ENCODE measurements at places on chromosomes 6 and 20.

GRCh38 chr20:341682-342081, 5.2 kb upstream of the NRSN2 start:
- no peak for DNase-seq

GRCh38 chr6:3913077-3913957, 64.1 kb downstream of the FAM50B start:
- no peak for DNase-seq

DNA sequence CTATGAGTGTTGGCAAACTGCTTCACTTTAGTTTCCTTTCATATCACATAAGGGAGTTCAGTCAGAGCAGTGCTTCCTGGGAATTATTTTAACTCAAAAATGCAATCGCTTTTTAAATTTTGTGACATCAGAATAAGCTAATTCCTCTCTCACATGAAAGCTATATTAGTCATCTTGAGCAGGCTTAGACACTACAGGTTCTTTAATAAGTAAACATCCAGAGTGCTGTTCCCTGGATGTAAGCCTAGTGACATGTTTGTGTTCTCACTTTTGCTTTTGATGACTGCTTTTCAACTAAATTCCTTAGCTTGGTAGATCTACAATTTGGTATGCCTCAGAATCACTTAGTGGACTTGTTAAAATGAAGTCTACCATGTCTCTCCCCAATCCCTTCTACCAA, 252.7 kb upstream of the POU3F2 start:
- no peak for DNase-seq

DNA sequence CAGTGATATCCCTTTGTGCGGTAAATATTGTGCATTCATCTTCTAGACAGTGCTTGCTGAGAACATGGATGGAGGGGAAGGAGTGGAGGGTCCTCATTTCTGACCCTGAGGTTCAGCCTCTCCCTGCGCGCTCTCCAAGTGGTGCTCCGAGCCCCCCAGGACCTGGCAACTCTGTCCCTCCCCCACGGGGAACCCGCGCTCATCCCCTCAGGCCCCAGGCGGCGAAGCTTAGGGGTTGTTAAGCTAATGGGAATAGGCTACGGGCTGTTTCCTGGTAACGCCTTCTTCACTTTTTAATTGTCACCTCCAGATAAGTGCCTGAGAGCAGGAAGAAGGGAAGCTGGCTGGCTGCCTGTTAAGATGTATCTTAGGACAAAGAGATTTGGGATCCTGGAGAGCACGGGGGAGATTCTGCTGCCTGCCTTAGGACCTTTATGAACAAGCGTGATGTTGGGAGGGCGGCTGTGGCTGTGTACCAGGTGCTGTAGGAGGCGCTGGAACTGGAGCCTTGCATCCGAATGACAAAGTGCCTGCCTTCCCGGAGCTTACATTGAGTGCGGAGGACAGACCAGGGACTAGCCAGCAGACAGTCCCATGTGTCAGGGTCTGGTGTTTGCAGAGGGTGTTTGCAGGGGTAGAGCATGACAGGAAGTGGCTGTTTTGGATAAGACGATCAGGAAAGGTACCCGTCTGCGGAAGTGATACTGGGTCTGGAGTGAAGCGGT, 11.7 kb downstream of the TSHZ2 start:
- no peak for DNase-seq

DNA sequence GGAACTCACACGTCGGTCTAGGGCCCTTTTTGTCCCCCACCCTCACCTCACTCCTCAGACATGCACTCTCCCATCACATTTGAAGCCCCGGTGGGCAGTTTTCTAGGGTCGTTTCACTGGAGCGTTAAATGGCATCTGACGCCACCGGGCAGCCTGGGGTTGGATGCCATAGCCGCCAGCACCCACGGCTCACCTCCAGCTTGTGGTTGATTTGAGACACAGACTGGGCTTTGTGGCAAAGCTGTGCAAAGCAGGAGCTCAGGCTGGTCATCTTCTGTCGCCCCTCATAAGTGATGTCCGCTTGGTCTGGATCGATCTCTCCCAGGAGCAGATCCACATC, 530 bp downstream of the GOPC start:
- no peak for DNase-seq

DNA sequence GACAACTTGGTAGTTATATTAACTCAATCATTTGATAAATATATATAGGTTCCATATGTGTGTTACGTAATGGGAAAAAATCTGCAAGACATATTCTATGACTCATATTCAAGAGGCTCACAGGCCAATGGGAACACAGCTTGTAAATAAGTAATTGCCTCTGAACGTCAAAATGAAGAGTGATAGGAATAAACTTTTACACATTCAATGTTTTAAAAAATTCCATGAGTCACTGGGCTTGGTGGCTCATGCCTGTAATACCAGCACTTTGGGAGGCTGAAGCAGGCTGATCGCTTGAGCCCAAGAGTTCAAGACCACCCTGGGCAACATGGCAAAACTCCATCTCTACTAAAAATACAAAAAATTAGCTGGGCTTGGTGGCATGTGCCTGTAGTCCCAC, 209.4 kb upstream of the MCHR2 start:
- no peak for DNase-seq

- DNase-seq, result no peak
These were observed 19.4 kb downstream of the KCNK5 start for GRCh38 chr6:39209911-39210310.

DNA sequence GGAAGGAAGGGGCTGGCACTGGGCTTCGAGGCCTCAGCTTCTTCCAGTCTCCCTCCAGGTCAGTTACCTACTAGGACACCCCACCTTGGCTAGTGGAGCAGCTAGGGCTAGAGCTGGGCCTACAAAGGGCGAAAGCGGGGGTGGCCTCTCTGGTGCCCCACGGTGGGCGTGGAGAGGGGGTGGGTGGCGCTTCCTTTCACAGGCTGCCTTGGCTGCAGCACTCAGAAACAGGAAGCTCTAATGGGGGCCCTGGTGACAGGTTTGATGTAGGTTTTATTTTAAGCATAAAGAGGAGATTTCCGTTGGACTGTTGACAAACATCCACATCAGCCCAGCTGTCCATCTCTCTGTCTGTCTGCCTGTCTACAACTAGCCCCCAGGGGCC, 13.4 kb downstream of the FAM110A start:
- no peak for DNase-seq

GRCh38 chr20:11917663-11918062, at the start of gene BTBD3:
TSS of gene BTBD3 (plus strand) at chr20:11917893. CDS start at chr20:11918276, 383 bp downstream.
- peak; percentile 64 for DNase-seq

- no peak for DNase-seq
These were observed 106.0 kb downstream of the PRIM2 start for GRCh38 chr6:57423468-57423867.

GRCh38 chr20:59299945-59300332, 472 bp upstream of the EDN3 start:
- DNase-seq, result no peak

DNA sequence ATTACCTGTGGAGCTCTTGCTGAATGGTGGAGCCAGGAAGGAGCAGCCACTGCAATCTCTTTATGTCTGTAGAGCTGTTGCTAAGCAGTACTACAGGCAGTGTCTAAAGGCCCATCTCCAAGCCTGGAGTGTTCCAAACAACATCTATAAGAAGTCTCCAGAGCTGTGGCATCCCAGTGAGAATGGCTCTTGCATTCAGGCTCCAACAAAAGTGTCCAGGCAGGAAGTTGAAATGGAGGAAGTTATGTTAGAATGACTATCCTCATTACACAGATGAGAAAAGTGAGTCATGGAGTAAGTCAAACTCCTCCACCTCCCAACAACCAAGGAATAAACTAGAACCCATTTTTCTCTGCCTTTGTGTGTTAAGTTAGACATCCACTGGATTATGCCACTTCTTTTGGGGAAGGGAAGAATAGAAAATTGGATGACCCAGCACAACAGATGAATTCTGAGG, 288.5 kb upstream of the STXBP5 start:
- no peak for DNase-seq

DNA sequence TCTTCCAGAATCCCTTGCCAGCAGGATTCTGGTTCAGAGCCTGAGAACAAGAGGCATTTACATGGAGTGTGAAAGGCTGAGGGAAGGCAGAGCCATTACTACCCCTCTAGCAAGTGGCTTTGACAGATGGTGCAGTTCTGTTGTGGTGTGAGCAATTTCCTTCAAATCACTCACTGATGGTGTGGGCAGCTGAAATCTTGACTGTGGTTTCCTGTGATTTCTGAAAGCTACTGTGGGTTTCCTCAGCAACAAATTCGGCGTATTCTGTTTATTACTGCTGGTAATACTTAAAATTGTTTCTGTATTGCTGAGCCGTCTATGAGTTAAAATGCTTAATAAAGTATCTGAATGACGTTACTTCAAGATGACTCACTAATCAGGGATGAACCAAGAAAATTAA, 181.5 kb upstream of the TCF21 start:
- peak; percentile 29 for DNase-seq

- no peak for DNase-seq
These were observed 39.1 kb upstream of the IRF4 start for GRCh38 chr6:352474-352873.

- no peak for DNase-seq
These were observed 32.8 kb upstream of the KCNQ5 start for GRCh38 chr6:72589096-72589495.

DNA sequence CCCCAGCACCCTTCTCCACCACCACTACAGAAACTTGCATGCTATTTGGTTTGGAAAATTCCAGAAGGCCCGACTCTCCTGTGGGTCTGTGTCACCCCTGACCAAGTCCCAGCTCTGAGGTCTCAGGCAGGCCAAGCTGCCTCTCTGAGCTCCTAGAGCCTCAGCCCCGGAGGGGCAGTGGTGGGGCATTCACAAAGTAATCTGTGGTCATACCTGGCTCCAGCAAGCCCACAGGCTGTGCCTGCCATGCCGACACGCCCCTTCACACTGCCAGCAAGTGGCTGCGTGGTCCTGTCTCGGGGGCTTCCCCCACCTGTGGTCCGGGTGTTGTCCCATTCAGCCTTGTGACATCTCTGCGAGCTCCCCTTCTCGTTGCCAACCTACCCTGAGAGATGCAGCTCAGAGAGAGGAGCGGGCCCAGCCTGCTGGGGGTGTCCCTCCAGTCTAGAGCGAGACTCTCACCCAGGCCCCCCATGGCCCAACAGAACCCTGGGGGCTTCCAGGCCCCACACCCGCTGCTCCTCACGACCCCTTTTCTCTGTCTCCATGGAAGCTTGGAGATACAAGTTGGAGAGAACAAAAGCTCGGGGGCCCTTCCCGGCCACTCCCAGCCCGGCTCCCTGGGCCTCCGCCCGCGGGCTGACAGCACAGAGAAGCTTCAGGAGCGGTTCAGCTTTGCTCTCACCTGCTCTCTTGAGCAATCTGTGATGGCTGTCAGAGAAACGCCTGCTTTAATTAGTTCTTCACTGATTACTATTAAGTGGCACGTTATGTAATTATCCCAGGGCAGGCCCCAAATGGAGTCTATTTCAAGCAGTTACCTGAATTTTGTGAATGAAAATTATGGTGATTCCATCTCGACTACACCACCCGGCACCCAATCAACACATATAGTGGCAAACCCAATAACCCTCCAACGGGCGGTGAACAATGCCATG, 147.7 kb upstream of the PHACTR3 start:
- no peak for DNase-seq

- no peak for DNase-seq
These were observed 105.8 kb downstream of the SLX4IP start for GRCh38 chr20:10540636-10541493.

- no peak for DNase-seq
These were observed 3.8 kb downstream of the ZNF335 start for GRCh38 chr20:45968081-45968671.

GRCh38 chr20:50009521-50010454, 27.0 kb downstream of the SNAI1 start:
- peak; percentile 52 for DNase-seq

DNA sequence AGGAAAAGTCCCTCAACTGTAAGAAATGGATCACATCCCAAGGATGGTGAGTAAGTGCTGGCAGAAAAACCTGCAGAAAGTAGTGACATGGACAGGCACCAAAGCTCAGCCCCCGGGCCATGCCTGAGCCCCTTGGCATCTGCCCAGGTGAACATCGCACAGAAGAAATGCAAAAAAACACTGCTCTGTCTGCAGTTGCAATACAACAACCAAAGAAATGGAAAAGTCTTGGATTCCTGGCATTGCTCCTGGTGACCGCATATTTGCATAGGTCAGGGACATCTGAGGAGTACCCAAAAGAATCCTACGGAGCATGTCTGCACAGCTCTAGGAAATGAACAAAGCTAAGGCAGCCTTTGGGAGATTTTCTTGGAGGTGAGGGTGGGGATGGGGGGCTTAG, 63.1 kb upstream of the PTPRT start:
- DNase-seq, result no peak

GRCh38 chr6:41201764-41202173, 820 bp upstream of the TREML2 start:
- no peak for DNase-seq

DNA sequence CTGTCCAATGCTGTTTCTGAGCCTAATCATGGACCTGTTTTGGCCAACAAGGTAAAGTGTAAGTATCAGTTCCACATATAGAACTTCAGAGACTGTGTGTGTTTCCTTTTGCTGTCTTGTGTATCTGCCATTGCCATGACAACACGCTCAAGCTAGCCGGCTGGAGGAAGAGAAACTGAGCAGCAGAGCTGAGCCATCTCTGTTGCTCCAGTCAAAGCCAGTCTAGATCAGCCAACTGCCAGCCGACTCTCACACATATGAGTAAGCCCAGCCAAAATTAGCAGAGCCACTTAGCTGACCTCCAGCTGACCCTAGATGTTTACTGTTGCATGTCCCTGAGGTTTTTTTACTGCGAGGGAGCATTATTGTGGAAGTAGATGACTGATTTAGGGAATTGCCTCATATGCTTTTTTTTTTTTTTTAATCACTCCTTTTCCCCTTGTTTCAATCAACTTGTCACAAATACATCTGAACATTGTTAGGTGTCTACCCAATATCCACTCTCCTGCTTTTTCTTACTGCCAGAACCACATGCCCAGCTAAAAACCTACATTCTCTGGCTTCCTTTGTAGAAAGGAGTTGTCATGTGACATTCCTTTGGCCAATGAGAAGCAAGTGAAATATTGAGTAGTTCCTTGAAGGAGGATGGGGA, 304.3 kb upstream of the SUPT3H start:
- peak; percentile 25 for DNase-seq

DNA sequence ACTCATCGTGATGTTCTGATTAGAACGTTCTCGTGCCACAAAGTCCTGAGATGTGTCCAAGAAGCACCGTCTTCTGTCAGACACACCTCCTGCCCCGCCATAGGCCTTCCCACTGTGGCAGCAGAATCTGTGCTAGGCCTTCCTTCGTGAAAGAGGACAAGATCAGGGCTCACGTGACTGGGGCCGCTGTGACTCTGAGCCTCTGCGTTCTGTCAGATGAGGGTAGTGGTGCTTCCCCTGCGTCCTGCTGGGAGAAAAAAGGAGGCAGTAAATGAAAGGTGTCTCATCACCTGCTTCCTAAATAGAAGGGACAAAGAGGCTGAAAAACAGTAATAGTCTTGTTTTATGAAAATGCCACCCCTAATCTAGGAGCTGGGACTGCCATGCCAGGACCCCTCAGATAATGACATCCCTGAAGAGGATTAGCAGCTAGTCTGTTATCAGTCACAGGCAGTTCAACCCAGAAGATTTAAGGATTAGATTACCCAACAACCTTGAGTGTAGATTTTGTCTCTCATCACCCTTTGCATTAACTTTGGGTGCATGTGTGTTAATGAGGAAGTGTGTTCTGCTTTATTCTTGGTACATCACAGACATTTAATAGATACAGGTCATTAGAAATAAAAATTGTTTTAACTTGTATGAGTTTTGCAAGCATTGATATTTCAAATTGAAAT, 4.1 kb downstream of the DNAJC5 start:
- no peak for DNase-seq
